Activated naive CD4-positive, alpha-beta T cell (primary cell): ENCODE measurements at places on chromosomes 5 and 9.

GRCh38 chr5:174522480-174523260 lies 201.7 kb upstream of the MSX2 start:
- DNase-seq = no peak

DNA sequence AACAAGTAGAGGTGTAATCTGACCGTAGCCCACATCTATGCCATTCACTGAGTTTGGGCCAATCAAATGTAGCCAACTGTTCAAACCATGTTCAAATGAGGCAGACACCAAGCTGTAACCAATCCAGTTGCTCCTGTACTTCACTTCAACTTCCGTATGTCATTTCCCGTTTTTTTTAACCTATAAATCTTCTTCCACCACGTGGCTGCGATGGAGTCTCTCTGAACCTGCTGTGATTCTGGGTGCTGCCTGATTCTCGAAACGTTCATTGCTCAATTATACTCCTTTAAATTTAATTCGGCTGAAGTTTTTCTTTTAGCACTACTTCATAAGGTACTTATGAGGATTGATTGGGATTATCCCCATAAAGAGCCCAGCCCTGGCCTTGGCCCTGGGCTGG lies 179.7 kb downstream of the PIK3R1 start:
- DNase-seq = no peak

DNA sequence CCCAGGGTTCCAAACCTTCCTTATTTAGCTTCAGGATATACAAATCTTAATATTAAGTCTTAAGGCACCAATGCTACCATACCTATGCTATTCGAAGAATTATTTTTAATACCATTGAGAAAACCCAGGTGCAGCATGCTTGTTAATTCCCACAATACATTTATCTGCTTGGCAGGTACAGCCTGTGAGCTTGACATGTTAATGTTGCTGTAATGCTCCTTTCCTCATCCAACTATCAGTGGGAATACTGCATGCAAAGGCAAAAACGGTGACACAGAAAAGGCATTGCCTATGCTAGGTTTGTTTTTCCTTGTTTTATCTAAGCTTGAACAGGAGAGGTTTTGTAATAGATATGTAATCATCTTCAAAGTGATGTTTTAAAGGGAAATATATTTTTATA lies 135.7 kb upstream of the COX7C start:
- DNase-seq = no peak

DNA sequence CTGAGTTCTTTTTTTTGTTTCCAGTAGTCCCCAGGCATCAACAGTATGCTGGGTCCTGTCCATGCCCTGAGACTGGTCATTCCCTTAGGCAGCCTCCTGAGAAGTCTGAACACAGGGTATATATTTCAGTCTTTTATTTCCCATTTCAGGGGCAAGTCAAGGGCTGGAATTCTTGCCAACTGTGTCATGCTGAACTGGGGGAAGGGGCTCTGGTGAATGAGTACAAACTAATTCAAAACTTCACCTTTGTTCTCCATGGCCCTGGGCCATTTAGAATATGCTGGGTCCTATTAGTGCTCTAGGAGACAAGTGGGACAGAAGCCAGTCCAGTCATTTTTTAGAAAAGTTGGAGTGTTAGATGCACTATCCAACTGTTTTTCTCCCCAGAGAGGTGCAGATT lies 170.3 kb downstream of the TMC1 start:
- DNase-seq = no peak

GRCh38 chr5:14267991-14268708 lies 125.0 kb downstream of the TRIO start:
- DNase-seq = no peak

GRCh38 chr9:109801484-109801883 lies 21.5 kb downstream of the PALM2AKAP2 start:
- DNase-seq = no peak

GRCh38 chr5:80860924-80861613 lies 99.1 kb upstream of the RASGRF2 start:
- no peak for DNase-seq

- no peak for DNase-seq
These were observed 53.1 kb downstream of the AK8 start for GRCh38 chr9:132824951-132825350.

GRCh38 chr5:171874234-171874633 lies 88.6 kb downstream of the SMIM23 start:
- DNase-seq = no peak

- no peak for DNase-seq
These were observed 7.4 kb downstream of the BRD3OS start for GRCh38 chr9:134032456-134033222.

- no peak for DNase-seq
These were observed 776.7 kb downstream of the DTWD2 start for GRCh38 chr5:118211606-118212005.

DNA sequence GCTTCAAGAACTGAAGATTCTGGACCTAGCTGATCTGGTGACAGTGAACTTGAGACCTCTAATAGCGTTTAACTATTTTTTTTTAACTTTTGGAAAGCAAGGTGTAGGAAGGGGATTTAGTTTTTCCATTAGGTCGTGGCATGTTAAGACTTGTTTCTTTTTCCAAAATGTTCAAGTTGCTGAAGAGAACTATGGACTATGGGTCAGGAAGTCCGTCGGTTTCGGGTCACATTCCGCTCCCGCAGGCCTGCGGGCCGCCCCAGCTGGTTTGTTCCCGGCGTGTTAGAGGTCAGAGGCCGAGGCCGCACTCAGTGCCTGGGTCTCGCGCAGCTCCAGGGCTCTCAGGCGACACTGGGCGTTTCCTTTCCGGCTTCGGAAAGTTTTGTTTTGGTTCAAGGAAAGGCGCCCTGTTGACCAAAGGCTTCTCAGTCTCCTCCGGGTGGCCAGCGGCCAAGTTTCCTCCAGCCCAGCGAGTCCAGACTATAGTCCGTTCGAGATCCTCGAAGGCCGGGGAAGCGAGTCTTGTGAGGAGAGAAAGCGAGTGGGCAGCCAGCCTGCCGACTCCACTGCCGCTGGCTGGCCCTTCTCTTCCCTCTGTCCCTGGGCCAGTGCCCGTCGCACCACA lies 586 bp upstream of the FCHO2 start:
- no peak for DNase-seq

- DNase-seq = no peak
These were observed 148.3 kb upstream of the MOCS2 start for GRCh38 chr5:53257806-53258373.

- DNase-seq = no peak
These were observed 138.3 kb downstream of the OSTF1 start for GRCh38 chr9:75226403-75227139.

GRCh38 chr9:87706066-87706739 lies 19.7 kb upstream of the CTSL start:
- no peak for DNase-seq

DNA sequence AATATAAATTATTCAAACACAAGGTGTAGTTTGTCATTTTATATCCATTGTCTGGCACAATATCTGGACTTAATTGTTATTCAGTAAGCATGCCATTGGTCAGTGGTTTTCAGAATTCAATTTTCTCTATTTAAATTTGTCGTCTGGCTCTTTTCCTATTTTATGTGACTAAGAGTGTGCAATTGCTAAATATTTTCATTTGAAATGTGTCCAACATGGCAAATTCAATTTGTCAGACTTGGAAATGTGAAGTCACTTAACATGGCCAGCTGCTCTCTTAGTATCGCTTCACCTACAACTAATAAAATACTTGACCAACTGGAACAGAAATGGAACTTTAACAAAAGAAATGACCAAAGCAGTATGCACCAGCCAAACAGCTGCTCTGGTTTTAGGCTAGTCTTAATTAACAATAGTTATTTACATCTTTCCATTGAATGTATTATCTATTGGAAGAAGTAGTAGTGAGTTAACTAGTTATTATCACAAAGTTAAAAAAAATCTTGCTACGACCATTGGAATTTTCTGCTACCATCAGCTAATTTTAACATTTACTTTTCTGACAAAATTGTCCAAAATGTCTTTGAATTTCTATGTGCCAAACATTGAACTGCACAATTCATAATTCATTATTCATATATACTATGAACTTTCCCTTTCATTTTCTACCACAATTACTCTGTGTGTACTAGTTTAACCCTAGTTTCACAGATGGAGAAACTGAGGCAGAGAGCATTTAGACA lies 720.7 kb upstream of the FAM174A start:
- no peak for DNase-seq

- no peak for DNase-seq
These were observed 44.4 kb downstream of the PARP8 start for GRCh38 chr5:50710838-50711237.

- no peak for DNase-seq
These were observed 25.9 kb upstream of the SLC12A7 start for GRCh38 chr5:1137567-1138444.

GRCh38 chr9:83307066-83307724 lies 231.0 kb downstream of the FRMD3 start:
- no peak for DNase-seq
